ENCODE measurements at places on chromosomes 11 and 22. TPM values are rescaled to one million over a fixed set of nuclear protein-coding genes. Genes with fewer than 3 reads are reported as not detected.

DNA sequence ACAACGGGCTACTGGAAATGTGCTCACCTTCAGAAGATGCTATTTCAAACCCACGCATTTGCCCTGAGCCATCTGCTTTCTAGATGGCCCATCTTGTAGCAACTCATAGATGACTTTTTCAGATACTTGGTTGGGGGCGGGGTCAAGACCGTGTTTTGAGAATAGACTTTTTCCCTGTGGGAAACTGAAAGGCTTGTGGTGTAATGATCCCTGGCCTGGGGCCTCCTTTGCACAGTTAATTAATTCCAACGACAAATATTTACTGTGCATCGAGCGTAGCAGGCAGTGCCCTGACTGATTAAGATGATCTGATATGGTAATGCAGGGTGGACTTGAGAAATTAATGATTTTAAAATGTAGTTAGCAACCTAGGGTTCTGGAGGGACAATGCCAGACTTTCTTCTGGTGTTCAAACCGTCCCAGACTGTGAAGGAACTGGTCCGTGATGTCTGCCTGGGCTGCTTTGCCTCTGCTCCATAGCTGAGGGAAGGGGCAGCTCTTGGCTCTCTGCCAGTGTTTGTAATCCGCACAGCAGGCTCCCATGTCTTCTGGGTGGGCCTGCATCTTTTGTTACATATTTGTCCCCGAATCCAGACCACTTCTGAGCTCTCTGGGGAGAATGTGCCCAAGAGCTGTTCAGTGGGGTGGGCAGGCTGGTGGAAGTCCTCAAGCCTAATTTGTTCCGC is 84.8 kb downstream of the ADAMTS15 start:
- H3K4me3 ChIP-seq = no peak overlapping the region
- DNase-seq = no peak
- H3K27ac ChIP-seq = no peak overlapping the region
- H3K4me1 ChIP-seq = no peaks in the 10 kb centered on the region
- H3K27me3 ChIP-seq = no peaks in the 10 kb centered on the region
- H3K36me3 ChIP-seq = no peaks in the 10 kb centered on the region

GRCh38 chr11:117127171-117127901 is 16.8 kb upstream of the PAFAH1B2 start:
- no peaks in the 10 kb centered on the region for H3K4me1 ChIP-seq
- H3K36me3 ChIP-seq = no peaks in the 10 kb centered on the region
- no peak overlapping the region for H3K4me3 ChIP-seq
- no peak for DNase-seq
- H3K27me3 ChIP-seq = no peaks in the 10 kb centered on the region

- no peak overlapping the region for H3K27ac ChIP-seq
- H3K36me3 ChIP-seq = no peaks in the 10 kb centered on the region
- DNase-seq = no peak
- no peaks in the 10 kb centered on the region for H3K27me3 ChIP-seq
Observed at GRCh38 chr22:38049812-38050619, 7.2 kb upstream of the PICK1 start.

DNA sequence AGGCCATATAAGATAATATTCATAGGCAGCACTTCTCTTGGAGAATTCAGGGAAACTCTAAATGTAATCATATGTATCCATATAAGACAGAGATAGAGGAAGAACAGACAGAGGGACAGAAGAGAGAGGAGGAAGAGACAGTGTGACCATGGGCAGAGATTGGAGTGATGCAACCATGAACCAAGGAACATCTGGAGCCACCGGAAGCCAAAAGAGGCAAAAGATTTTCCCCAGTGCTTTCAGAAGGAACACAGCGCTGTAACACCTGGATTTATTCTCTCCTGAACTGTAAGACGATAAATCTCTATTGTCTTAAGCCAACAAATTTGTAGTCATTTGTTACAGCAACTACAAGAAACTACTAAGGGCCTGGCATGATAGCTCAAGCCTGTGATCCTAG is 57.7 kb downstream of the GAB2 start:
- DNase-seq = no peak
- no peak overlapping the region for H3K4me3 ChIP-seq
- no peaks in the 10 kb centered on the region for H3K27me3 ChIP-seq

DNA sequence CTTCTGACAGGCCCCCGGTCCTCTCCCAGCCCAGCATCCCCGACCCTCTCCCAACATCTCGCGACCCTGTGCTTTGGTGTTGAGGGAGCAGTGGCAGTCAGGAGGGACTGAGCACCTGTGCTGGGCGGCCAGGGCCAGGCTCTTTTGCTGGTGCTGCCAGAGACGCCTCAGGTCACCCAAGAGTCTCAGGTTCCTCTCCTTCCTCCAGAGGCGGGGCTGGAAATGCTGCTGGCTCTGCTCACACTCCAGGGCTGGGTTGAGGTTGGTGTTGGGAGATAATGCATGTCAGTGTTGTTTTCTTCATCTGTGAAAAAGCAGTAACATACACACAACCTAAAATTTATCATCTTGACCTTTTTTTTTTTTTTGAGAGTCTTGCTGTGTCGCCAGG is 1.2 kb upstream of the IGLL1 start:
- DNase-seq = no peak
- H3K4me1 ChIP-seq = no peaks in the 10 kb centered on the region
- H3K4me3 ChIP-seq = no peak overlapping the region
- H3K36me3 ChIP-seq = no peaks in the 10 kb centered on the region

- DNase-seq = no peak
- no peak overlapping the region for H3K4me3 ChIP-seq
- no peaks in the 10 kb centered on the region for H3K27me3 ChIP-seq
- H3K36me3 ChIP-seq = no peaks in the 10 kb centered on the region
- peak overlapping the region; percentile 52 for H3K27ac ChIP-seq
Observed at GRCh38 chr11:3939651-3940190, 84.3 kb downstream of the STIM1 start.

Gene GAL3ST1
- 0.33 TPM for total RNA-seq

Gene TBX10
- total RNA-seq = not detected

Gene INPP5J
- 17.6 TPM for total RNA-seq

Gene PTGDR2
- total RNA-seq = 1.3 TPM

Data from right atrium auricular region (tissue), 2 donors.